Hematopoietic multipotent progenitor cell treated with erythropoietin and hydrocortisone succinate and interleukin-3 and kit ligand, for 15 days (in vitro differentiated cells): ENCODE measurements at places on chromosomes 5 and 9.

GRCh38 chr5:147963948-147964693 is 57.8 kb upstream of the C5orf46 start:
- no peak for DNase-seq

DNA sequence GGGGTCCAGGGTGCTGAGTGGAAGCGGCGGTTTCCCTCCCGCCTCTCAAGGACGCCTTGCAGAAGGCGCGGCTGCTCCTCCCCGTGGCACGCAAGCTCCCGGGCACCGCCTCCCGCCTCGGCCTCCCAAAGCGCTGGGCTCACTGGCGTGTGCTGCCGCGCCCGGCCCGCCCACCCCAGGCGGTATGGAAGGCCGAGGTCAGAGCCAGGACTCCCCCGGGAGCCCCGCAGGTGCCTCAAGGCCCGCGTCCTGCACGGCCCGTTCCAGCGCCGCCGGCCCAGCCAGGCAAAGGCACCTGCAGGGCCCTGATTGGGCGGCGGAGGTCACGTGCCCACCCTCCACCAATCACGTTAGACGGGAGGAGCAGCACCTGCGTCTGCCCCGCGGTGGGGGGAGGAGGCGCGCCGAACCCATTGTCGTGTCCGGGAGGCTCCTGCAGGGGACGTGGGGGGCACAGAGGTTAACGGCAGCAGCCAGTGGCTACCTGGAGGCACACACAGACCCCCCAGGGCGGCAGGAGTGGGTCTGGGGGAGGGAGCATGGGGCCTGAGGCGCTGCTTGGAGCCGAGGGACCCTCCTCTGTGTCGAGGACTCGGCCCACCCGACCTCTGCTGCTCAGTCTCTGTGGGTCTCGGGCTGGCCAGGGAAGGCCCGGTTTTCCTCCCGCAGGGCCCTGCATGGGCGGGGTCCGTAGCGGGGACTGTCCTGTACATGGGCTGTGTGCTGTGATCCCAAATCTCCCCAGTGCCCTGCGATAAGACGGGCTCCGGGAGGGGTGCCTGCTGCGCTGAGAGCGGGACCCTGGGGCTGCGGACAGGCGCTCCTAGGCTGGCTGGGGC is 2.0 kb upstream of the LCN12 start:
- DNase-seq, result peak; percentile 93

DNA sequence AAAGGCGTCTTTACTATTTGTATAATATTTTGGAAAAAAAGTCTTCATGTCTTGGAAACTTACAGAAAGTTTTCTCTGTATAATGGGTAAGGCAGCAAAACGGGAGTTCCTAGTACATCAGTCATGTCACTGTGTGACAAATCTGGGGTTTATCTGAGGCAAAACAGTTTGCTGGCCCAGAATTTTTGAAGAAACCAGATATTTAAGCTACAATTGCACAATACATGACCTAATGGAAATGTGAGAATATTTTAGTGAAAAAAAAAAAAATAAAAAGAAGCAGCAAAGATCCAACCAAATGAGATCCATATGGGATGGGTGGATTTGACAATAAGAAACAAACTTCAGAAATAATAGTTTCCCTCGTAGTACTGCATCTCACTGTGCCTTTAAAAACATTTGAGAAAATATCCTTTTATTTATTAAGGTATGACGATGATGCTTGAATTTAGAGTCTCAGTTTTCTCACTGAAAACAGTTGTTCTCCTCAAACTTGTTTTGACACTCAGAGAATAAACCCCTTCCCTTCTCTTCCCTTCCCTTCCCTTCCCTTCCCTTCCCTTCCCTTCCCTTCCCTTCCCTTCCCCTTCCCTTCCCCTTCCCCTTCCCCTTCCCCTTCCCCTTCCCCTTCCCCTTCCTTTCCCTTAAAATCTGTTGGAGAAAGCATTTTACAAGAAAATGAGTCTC is 180.5 kb upstream of the TUT7 start:
- DNase-seq, result no peak

DNA sequence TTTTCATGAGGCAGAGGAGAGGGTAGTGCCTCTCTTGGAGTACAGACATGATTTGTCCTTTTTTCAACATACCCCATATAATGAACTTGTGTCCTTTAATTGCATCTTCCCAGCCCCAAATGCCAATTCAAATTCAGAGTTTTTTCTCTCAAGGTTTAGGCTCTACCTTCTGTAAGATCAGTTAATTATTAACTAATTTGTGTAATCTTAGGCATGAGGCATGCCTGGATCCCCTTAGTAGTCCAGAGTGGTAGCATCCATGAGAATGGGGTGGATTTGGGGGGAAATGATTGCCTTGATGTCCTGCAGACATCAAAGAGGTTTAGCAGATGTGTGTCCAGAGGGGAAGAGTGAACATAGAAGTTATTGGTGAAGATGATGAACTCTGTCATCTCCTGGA is 533.3 kb downstream of the LRRC70 start:
- DNase-seq, result no peak

GRCh38 chr9:23779220-23779619 is 46.8 kb downstream of the ELAVL2 start:
- DNase-seq, result no peak

DNA sequence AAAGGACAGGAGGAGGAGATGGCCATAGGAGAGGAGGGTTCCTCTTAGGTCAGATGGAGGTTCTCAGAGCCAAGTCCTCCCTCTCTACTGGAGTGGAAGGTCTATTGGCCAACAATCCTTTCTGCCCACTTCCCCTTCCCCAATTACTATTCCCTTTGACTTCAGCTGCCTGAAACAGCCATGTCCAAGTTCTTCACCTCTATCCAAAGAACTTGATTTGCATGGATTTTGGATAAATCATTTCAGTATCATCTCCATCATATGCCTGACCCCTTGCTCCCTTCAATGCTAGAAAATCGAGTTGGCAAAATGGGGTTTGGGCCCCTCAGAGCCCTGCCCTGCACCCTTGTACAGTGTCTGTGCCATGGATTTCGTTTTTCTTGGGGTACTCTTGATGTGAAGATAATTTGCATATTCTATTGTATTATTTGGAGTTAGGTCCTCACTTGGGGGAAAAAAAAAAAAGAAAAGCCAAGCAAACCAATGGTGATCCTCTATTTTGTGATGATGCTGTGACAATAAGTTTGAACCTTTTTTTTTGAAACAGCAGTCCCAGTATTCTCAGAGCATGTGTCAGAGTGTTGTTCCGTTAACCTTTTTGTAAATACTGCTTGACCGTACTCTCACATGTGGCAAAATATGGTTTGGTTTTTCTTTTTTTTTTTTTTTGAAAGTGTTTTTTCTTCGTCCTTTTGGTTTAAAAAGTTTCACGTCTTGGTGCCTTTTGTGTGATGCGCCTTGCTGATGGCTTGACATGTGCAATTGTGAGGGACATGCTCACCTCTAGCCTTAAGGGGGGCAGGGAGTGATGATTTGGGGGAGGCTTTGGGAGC is 3.1 kb downstream of the EGR1 start:
- no peak for DNase-seq

DNA sequence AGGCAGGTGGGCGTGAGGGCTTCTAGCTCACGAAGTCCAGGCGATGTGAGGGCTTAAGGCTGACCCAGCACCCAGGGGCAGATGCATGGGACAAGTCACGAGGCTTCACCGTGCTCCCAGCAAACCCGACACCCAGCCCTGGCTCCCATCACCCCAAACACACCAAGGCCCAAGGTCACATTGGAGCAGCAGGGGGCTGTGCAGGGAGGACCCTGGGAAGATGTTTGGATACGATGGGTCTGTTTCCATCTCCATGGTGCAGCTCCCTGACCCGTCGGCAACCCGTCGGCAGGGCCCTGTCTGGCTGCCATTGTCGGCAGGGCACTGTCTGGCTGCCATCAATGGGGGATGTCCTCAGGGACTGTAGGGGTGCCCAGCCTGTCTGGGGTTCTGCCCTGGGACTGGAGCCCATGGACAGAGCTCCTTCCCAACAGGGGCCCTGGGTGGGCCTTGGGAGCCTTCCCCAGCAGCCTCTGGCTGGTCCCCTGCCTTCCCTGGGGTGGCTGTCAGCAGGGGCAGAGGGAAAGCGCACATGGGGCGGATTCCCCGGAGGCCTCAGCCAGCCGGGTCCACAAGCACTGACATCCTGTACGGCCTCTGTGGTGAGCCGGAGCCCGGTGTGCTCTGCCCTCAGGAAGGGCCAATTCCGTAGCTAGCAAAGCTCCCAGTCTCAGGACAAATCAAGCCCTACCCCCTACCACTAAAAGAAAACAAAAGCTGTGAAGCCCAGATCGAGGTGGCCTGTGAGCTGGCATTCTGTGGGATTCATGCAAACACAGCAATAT is 47.1 kb downstream of the NACC2 start:
- no peak for DNase-seq

- DNase-seq, result no peak
Measured at GRCh38 chr9:131594906-131595665, 49.8 kb downstream of the PRRT1B start.

DNA sequence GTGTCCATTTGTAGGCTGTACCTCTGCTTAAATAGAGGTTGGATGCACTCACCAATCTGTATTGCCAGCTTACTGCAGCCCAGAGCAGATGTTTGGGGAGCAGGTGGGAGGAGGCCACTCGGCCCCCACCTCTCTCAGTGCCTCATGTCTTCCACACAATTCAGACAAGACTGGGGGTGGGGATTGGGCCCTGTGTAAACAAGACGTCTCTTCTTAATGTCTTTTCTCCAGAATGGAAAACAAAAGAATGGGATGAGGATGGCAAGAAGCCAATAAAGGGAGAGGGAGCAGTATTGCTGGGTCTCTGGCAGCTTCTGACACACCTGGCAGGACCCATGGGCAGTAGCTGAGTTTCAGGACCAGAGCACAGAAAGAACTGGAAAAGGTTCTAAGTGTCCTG is 64.9 kb downstream of the SIL1 start:
- no peak for DNase-seq

- DNase-seq, result no peak
Measured at GRCh38 chr5:7686794-7687193, 164.1 kb downstream of the CFAP90 start.

DNA sequence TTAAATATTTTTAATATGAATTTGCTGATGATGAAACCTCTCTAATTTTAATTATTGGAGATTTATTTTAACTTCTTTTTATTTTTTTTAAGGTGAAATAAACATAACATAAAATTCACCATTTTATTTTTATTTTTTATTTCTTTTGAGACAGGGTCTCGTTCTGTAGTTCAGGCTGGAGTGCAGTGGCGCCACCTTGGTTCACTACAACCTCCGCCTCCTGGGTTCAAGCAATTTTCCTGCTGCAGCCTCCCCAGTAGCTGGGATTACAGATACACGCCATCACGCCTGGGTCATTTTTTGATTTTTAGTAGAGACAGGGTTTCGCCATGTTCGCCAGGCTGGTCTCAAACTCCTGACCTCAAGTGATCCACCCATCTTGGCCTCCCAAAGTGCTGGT is 402.9 kb downstream of the PRR16 start:
- no peak for DNase-seq

DNA sequence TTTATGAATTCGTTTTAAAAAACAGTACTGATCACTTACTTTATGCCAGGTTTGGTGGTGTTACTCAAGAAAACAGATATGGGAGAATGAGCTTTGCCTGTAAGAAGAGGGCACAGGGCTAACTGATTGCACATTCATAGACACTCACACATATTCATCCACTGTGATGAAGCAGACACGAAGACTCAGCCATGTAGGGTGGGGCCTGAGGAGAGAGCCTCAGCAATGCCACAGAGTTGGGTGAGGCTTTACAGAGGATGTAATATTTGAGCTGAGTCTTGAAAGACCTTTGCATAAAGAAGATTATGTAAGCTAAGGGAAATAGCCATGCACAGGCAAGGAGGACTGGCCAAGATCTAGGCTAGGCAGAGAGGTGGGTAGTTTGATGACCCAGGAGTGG is 472.8 kb downstream of the PSAT1 start:
- DNase-seq, result no peak

DNA sequence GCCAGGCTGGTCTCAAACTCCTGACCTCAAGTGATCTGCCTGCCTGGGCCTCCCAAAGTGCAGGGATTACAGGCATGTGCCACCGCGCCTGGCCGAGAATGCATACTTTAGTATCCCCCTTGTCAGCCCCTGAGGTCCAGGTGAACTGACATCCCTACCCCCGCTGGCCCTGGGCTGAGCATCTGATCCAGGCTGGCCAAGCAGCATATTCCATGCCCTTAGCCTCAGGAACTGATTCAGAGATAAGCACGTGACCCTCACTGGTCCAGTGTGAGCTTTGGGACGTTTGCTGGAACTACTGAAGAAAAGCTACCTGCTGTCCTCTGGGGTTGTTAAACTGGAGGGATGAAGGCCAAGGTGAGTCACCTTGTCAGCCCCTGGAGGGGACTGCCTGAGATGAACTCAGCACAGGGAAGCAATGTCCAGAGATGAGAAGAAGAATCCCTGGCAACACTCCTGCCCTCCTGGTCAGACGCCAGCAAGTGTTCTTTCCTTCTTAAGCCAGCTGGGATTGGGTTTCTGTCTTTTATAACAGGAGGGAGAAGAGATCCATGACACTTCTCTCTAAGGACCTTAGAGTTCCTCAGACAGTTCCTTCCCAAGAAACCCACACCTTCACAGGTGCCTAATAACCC is 59.1 kb upstream of the FBXW11 start:
- DNase-seq, result no peak

DNA sequence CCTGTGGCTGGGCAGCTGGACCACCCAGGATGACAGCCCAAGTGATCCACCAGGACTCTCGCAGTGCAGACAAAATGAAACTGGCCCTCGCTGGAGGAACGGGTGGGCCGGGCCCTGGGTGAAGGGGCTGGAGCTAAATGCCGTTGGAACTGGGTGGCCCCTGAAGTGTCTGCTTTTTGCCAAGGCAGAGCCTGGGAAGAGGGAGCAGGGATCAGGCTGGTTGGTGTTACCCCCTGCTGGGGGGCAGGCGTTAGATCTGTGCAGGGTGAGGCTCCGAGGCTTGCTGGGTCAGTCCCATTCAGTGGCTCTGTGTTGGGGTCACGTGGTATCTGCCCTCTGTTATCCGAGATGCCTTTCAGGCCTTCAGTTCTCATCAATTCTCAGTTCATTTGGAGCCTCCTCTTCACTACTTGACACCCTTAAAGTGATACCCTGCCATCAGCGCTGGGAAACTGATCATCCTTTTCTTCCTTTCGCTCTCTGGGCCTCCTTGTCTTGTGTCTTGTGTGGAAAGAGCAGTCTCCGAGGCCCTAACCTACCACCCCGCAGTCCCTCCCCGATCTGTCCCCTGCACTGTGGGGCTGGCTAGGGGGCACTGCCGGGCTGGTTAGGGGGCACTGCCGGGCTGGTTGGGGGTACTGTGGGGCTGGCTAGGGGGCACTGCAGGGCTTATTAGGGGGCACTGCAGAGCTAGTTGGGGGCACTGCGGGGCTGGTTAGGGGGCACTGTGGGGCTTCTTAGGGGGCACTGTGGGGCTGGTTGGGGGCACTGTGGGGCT is 37.3 kb downstream of the COL5A1 start:
- no peak for DNase-seq

- DNase-seq, result no peak
Measured at GRCh38 chr5:163089230-163089629, 348.2 kb upstream of the CCNG1 start.

GRCh38 chr5:63570752-63571151 is 391.5 kb downstream of the HTR1A start:
- no peak for DNase-seq

GRCh38 chr5:125037020-125037419 is 290.6 kb upstream of the ZNF608 start:
- no peak for DNase-seq

- no peak for DNase-seq
Measured at GRCh38 chr9:137828527-137829259, 48.9 kb upstream of the CACNA1B start.

GRCh38 chr5:166551384-166551783 is 1740.1 kb upstream of the WWC1 start:
- no peak for DNase-seq

- DNase-seq, result no peak
Measured at GRCh38 chr9:129554649-129555048, 66.3 kb downstream of the C9orf50 start.
